NCI-H345 (cell line): ENCODE measurements at places on chromosomes 12 and 14.
A peak's percentile ranks its signal among the peaks of the same experiment; 100 is the strongest.

GRCh38 chr12:116534311-116535121, 24.7 kb upstream of the MAP1LC3B2 start:
- peak; percentile 23 for DNase-seq

DNA sequence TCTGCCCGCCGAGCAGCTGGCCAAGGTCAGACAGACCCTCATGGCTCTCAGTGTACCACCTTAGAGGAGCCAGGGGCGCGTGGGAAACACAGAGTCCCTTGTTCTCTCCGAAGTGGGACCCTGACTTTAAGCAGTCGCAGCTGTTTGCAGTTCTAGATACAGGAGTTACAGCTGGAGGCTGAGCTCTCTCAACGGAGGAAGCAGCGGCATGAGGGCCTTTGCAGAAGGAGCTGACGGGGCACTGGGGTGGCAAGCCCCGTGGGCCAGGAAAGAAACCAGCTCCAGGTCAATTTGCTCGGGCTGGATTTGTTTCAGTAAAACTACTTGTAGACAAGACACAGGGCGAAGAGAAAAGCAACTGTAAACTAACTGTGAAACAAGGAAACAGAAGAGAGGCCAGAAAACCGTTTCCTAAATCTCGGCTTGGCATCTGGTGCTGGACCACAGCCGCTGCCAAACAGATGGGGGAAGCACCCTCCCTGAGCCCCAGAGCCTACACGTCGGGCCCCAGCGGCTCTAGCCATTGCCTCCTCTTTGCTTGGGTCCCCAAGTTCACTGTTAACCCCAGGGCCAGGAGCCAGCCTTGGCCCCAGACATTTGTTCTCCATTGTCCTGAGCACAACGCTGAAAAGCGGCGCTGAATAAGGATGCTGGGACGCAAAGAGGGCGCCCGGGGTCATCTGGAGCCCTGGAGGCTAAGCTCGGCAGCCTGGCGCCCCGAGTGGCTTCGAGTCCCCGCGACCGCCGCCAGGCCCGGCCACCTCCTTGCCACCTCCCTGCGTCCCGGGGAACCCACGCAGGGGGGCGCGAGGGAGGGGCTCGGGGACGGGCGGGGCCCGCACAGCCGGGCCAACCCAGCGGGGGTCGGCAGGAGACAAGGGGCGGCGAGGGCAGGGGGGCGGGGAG, 914 bp upstream of the PACS2 start:
- no peak for DNase-seq

- no peak for DNase-seq
These were observed 30.6 kb upstream of the GALNT9 start for GRCh38 chr12:132359971-132360370.

DNA sequence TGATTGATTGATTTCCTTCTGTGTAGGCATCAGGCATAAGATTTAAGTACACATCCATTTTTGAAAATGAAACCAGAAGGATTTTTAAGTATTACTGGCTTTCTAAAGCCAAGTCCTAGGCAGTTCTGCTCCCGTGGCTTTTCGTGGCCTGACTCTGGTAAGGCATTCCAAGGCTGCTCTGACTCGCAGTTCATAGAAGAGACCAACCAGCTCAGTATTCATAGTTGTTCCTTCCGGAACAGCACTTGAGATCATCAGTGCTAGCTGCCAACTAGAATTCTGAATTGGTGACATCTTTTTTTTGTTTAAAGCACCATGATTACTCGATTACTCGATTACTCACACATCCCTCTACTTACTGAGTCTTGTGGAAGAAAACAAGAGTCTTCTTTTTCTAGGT, 25.9 kb downstream of the SUDS3 start:
- no peak for DNase-seq

- DNase-seq = peak; percentile 2
These were observed 102.3 kb upstream of the BCAT1 start for GRCh38 chr12:25051171-25051570.

GRCh38 chr12:11981121-11981733, 89.5 kb upstream of the BCL2L14 start:
- DNase-seq = no peak

DNA sequence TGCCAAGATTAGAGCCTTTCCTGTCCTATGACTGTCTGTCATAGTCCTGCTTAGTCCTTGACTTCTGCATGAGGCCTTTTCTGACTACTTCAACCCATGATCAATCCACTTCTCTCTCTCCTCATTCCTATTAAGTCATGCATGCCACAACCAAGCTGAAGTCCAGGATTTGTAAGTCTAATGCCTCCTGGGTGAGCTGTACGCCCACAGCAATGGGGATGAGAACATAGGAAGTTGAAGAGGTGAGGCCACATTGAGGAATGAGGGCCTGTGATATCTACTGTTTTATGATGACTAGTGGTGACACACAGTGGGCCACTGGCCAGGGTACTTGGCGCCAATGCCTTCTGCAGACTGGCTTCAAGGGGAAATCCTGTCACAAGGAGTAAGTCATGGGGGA, 994.1 kb upstream of the TMEM132C start:
- DNase-seq = no peak

DNA sequence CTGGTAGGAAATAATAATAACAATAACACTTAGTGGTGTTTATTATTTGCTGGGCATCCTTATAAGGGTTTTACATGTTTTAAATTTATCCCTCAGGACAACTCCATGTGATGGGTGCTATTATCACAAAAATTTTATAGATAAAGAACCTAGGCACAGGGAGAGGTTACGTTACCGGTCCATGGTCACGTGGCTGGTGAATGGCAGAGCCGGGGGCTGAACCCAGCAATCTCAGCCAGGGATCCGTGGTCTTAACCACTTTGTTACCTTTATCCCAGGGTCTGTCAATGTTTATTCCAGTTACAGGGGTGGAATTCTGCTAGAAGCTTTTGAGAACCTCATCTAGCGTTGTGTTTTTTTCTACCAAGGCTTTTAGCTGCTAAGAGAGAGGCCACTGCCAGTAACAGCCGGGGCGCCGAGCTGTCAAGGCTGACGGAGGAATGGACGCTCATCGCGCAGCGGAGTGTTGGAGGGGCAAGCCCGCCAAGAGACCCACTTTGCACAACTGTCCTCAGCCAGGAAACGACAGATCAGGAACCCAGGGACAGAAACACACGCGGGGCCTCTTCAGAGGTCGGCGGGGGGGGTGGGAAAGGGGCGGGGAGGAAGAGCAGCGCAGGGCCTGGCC, 418 bp downstream of the AMN1 start:
- DNase-seq = peak; percentile 35

DNA sequence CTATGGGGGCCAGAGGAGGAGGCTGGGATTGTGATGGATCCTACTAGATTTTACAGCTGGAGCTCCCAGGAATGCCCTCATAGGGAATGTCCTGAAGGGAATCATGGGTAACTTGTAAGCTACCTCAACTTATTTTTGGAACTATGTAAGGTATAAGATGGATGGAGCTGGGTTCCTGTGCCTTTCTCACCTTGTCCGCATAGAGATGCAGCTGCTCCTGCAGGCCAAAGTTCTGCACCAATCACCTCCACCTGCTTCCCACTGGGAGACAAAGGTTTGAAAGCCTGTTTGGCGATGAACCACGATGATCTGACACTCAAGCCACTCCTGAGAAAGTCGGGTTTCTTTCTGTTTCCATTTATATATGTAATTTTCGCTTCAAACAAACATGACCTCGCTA, 648 bp upstream of the AKAP5 start:
- DNase-seq = peak; percentile 27

- no peak for DNase-seq
These were observed 7.3 kb downstream of the TMEM116 start for GRCh38 chr12:112005419-112006395.

GRCh38 chr14:103740991-103741689, 25.5 kb downstream of the ZFYVE21 start:
- DNase-seq = no peak

- DNase-seq = no peak
These were observed 812.1 kb upstream of the NOVA1 start for GRCh38 chr14:27409944-27410343.

DNA sequence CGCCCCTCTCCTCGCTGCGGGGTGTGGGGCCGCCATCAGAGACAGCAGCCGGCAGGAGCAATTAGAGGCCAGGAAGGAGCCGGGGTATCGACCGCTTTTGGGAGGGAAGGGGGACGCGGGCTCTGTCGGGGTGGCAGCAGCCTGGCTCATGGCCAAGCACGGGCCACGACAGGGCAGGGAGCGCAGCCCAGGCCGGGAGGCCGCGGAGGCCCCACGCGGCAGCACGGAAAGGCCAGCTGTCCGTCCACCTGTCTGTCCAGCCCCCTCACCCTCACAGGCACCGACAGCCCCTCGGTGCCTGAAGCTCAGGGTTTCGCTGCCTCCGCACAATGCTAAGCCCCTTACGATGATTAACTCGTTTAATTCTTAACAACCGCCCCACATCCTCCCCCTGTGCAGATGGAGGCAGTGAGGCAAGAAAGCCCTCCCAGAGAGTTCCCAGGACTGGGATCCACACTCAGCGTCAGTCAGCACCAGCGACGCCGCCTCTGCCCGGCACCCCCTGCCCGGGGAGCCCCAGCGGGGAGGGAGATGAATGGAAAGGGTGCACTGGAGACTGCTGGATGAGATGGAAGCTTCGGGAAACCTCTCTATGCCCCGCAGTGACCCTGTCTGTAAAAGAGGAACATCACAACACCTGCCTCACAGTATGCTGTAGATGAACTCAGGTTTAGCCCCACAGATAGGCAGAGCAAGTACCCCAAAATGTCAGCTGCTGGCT, 23.7 kb downstream of the NCOR2 start:
- DNase-seq = no peak

GRCh38 chr14:28652782-28653181, 113.8 kb upstream of the FOXG1 start:
- DNase-seq = peak; percentile 68

- peak; percentile 11 for DNase-seq
These were observed 21.2 kb downstream of the PRPF40B start for GRCh38 chr12:49644620-49644994.

GRCh38 chr14:57139173-57139572, 129.5 kb downstream of the EXOC5 start:
- no peak for DNase-seq

DNA sequence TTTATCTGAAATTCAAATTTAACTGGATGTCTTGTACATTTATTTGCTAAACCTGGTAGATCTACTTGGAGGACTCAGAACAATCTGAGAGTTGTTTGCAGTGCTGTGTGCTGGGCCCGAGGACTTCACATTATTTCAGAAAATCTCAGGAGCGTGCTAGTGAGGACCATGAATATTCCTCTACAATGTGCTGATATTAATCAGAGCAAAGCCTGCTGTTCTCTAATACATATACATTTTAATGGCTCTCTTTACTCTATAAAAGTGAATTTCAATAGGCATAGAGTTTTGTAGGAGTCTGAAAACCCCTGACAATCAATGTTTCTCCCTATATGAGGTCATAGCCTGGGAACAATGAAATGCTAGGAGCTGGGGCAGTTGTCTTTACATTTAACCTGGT, 144.3 kb downstream of the NEDD1 start:
- DNase-seq = no peak

DNA sequence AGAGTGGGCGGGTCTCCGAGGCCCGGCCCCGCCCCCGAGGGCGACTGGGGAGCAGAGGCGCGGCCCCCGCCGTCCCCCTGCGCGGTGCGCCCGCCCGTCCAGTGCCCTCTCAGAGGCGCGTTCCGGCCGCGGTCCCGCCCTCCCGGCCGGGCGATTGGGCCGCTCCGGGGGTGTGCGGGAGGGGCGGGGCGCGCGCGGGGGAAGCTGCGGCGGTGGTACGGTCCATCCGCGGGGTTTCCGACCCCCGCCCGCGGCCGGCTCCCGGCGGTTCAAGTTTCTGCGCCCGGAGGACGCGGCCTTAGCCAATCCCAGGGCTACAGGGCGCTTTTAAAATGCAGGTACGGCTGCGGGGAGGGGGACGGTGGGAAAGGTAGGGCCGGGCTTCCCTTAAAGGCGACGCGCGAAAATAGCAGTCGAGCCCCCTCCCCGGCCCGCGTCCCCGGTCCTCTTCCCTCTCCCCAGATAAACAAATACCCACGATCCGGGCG, 315 bp upstream of the CCDC85C start:
- peak; percentile 99 for DNase-seq

GRCh38 chr14:60981633-60982455, 799 bp downstream of the SLC38A6 start:
- peak; percentile 17 for DNase-seq

- peak; percentile 69 for DNase-seq
These were observed at the start of gene DTX3 for GRCh38 chr12:57604454-57604991. TSS of gene DTX3 (plus strand) at chr12:57604824. CDS start at chr12:57606518, 1,694 bp downstream.

DNA sequence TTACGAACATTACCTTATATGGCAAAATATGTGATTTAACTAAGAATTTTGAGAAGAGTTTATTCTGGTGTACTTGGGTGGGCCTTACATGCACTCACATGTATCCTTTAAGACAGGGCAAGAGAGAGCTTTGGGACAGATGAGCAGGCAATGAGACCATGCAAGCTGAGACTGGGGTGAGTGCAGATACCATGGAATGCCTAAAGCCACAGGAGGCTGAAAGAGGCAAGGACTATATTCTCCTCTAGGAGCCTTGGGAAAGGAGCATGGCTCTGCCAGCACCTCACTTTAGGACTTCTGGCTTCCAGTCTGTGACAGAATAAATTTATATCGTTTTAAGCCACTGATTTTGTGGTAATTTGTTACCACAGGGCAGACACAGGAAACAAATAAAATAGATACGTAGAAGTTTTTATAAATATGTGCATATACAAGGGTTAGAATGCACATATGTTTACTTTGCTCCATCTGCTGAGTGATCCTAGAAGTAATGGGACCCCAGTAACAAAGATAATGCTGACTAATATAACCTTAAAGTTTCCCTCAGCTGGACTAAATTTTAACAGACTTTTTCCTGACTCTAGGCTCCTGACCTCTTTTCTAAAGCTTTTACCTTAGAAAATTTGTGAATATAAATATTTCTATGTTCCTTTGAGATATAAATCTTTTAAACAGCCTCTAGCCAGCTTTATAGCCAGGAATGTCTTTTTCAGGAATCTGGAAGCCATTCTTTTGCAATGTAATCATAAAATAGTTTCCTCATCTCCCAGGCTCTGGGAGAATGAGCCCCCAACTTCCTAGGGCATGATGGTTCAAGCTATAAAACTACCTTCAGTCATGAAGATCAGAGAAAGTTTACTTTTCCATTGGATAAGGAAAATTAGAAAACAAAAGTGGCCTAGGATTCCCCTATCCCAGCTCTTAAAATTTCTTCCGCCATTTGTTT, 216.8 kb downstream of the PPFIA2 start:
- DNase-seq = no peak
